RPMI7951 (cell line): ENCODE measurements at places on chromosomes 1 and 21. TPM values are rescaled to one million over a fixed set of nuclear protein-coding genes. Genes with fewer than 3 reads are reported as not detected.

Gene SPATA46
- not detected in 2 replicates for total RNA-seq

Gene SHE
- not detected in 2 replicates for total RNA-seq

DNA sequence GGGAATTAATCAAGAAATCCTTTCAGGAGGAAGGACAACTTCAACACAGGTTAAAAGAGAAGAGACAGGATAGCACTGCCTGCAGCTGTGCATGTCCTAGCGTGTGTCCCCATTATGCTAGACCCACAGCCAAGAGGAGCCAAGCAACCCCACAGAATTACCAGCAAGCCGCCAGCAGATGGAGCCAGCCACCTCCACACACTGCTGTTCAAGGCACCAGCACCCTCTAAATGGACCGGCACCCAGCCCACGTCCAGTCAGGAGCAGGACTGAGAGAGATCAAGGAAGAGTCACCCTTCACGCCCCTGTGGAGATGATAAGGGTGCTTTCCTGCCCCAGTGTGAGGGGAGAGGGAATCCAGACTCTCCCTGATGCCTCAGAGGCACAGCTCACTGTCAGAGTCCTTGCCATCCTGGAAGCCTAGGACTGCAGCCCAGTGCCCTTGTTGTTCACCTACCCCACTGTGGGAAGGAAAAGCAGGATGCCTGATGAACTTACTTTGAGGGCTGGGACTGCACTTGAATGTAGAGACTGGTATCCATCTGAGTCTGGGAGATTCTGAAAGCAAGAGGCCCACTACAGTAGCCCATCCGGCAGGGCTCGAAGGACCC lies 37.1 kb upstream of the CTTNBP2NL start:
- DNase-seq, result peak; percentile 44

- DNase-seq, result peak; percentile 36
Measured at GRCh38 chr1:108877348-108878159, 769 bp downstream of the GPSM2 start.

- DNase-seq, result no peak
Measured at GRCh38 chr1:41478118-41478748, 6.2 kb downstream of the EDN2 start.

GRCh38 chr1:39104158-39105060 lies 78.3 kb downstream of the NDUFS5 start:
- DNase-seq, result peak; percentile 19

- DNase-seq, result no peak
Measured at GRCh38 chr1:154346276-154346917, 21.1 kb downstream of the ATP8B2 start.

GRCh38 chr1:180092931-180093650 lies 61.6 kb upstream of the QSOX1 start:
- DNase-seq, result no peak

DNA sequence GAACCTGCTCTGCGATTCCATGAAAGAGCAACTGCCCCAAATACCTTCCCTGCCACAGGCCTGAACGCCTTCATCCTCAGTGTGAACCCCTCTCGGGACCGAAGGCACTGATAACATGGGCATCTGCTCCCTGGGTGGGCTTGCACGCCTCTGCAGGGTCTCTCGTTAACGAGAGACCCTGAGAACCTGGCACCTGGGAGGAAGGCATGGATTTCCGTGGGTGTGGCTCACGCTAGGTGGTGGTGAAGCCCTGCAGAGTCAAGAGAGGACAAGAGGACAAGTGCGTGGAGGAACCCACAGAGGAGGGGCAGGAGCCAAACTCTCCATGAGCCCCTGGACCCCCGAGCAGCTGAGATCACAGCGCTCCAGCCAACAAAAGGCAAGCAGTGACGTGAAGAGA lies 26.8 kb upstream of the COL6A2 start:
- DNase-seq, result no peak

- no peak for DNase-seq
Measured at GRCh38 chr1:187630653-187631380, 802.1 kb downstream of the PLA2G4A start.

- no peak for DNase-seq
Measured at GRCh38 chr1:236338096-236338495, 56.0 kb upstream of the EDARADD start.

DNA sequence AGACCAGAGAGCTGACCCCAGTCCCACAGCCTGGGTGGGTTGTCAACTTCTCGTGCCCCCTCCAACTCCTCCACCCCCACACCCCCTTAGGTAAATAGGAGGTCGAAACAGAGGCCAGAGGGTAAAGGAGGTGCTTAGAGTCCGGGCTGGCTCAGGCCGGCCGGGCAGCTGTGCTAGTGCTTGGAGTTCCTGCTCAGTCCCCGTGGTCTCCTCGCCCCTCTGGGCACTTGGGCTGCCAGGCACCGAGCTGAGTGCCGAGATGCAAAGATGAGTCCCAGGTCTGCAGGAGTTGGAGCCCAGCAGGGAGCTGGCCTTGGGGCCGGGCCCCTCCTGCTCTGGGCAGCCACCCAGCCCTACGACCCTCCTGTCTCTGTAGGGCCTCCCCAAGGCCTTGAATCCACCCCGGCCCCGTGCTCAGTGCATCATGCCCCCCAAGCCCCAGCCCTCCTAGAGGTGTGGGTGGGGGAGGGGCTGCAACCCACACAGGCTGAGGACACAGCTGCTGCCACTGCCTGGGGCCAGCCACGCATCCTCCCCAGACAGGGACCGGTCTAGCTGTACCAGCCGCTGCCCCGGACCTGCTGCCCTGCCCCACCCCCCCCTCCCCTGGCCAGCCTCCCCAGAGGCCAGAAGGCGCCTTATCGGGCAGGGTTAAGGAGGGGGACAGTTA lies 1.9 kb downstream of the SMIM1 start:
- DNase-seq, result no peak
